Epithelial cell of esophagus (primary cell): ENCODE measurements at places on chromosomes 16 and 17.
A peak's percentile ranks its signal among the peaks of the same experiment; 100 is the strongest.

GRCh38 chr17:71423871-71424546 lies 696.8 kb upstream of the SOX9 start:
- peak; percentile 97 for DNase-seq

DNA sequence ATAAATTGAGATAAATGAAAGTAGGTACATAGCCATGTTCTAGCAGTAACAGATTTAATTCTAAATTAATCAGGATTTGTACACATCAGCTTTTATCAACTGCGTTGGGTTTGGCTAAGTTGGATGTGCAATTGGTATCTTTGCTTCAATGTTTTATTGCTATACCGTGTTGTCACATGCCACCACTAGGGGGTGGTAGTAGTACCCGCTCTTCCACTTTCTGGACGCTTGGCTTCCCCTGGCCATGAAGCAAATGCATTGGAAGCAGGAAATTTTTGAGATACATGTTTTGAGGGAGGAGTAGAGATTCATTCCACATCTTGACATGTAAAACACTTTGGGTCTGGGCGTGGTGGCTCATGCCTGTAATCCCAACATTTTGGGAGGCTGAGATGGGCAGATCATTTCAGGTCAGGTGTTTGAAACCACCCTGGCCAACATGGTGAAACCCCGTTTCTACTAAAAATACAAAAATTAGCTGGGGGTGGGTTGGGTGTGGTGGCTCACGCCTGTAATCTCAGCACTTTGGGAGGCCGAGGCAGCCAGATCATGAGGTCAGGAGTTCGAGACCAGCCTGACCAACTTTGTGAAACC lies 58.6 kb downstream of the EMP2 start:
- peak; percentile 75 for DNase-seq

DNA sequence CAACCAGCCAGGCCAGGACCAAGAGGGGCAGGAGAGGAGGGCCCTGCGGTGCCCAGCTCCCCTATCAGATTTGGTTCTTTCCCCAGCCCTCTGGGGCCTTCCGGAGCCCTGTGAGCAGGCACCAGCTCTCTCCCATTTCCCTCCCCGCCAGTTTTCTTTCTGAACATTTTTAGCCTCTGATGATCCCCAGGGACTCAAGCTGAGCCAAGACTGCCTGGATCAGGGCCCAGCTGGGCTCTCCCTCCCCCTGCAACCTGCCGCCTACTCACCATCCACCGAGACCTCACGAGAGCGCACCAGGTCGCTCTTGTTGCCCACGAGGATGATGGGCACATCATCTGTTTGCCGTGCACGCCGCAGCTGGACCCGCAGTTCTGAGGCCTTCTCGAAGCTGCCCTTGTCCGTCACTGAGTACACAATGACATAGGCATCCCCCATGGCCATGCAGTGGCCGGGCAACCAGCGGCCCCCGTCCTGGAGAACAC lies 2.0 kb downstream of the RRAD start:
- no peak for DNase-seq

DNA sequence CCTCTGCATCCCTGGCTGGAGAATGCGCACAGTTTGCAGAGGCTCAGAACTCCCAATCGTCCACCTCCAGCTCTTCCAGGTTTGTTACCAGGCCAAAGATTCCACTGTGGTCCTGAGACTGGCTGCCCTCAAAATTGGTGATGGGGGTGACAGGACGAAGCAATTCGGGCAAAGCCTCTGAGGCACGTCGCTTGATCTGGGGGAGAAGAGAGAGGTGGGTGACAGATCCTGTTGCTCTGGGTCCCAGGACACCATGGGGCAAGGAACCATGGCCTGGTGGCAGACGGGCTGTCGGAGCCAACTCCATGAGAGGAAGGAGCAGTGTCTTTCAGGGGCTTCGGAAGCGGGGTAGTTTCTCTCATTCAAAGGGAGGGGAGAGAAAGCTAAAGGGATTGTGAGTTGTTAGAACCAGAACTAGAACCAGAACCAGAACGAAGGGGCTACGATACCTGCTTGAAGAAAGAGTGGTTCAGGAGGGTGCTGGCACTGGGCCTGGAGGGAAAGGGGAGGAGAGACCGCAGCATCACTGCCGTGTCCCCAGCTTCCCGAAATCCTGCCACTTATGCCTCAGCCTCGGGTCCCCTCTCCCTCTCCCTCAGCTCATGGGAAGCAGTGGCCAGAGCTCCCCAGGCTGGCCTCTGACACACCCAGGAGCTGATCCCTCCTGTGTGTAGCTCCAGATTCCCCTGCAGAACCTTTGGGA lies 3.8 kb upstream of the LIMD2 start:
- DNase-seq, result no peak

DNA sequence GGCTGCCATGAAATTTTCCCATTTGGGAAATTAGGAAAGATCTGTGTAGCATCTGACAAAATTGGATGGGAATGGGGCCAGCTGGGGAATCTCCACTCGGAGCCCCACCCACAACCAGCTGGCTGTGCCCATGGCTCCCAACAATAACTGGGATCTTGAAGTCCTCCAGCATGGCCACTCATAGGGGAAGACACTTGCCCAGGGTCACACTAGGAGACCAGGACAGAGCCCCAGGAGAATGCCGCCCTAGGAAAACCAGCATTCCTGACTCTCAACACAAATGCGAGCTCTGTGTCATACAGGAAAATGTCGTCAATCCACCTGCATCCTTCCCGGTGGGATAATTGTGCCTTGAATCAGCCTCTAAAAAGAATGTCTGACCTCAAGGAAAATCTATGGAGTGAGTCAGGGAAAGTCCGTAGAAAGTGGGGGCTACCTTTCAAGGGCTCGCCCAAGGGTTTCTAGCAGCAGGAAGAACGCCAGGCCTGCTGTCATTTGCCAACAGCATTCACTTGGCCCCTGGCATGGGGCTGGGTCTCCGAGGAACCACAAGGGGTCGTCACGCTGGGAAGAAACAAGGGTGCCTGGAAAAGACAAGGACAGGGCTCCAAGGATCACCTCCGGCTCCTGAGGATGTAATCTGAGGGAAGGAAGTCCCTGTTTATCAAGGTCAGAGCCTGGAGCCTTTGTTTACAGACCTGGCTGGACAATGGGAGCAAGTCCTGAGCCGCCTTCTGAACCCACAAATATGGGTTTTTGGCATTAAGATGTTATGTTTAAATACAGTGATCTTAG lies 15.9 kb downstream of the CDH5 start:
- DNase-seq, result peak; percentile 95

DNA sequence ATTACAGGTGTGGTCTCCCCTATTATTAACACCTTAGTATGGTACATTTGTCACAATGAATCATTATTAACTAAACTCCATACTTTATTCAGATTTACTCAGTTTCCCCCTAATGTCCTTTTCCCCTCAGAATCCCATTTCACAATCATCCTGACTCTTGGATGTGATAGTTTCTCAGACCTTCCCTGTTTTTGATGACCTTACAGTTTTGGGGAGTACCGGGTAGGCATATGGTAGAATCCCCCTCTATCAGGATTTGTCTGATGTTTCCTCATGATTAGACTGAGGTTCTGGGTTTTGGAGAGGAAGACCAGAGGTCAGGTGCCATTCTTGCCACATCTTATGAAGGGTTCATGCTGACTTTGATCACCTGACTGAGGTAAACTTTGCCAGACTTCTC lies 6.0 kb upstream of the ASB16 start:
- no peak for DNase-seq

DNA sequence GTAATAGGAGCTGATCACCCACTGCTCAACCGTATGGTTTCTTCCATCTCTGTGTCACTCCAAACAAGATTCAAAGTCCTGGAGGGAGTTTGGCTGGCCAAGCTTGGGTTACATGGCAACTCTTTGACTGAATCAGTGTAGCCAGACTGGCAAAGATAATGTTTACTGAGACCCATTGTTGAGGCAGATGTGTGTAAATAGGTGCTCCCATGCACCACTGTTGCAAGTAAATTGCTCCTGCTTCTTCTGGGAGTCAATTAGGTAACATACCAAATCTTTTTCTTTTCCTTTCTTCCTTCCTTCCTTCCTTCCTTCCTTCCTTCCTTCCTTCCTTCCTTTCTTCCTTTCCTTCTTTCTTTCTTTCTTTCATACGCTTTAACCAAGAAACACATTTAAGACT lies 86.3 kb upstream of the DHX40 start:
- no peak for DNase-seq

DNA sequence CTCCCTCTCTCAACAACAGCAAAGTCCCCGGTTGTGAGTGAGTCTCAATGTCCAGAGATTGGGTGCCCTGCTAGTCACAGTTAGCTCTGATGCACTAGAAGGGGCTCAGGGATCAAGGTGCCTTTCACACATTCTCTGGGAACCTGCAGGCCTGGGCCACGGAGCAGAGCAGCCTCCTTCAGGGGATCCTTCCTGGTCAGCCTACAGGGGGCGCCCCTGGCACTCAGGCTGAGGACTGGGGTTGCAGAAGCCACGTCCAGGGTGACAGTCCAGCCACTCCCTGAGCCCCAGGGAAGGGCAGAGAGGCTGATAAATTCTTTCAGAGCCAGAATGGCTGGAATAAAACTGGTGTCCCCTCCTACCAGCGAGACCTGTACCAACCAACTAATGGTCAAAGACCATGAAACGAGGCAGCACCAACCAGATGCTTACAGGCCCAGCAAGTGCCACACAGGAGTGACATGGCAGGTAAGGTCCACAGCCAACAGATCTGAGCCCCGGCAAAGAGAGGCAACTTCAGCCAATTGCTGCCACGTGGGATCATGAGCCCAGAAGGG lies 43.5 kb downstream of the ST3GAL2 start:
- DNase-seq, result peak; percentile 51

DNA sequence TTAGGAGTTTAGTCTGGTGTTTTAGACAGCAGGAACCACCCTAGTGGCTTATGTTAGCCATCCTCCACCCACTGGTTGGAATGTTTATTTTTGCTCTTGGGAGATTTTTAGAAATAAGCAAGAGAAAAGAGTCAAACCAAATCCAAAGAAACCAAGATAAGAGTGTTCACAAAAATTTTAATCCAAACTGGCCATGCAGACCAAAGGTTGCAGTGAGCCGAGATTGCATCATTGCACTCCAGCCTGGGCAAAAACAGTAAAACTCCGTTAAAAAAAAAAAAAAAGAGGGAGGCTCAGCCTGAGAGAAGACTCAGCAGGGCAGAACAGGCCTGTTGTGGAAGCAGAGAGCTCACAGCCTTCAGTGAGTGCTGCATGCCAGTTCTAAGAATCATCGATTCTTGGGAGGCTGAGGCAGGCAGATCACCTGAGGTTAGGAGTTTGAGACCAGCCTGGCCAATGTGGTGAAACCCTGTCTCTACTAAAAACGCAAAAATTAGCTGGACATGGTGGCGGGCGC lies 12.2 kb upstream of the C16orf54 start:
- no peak for DNase-seq

DNA sequence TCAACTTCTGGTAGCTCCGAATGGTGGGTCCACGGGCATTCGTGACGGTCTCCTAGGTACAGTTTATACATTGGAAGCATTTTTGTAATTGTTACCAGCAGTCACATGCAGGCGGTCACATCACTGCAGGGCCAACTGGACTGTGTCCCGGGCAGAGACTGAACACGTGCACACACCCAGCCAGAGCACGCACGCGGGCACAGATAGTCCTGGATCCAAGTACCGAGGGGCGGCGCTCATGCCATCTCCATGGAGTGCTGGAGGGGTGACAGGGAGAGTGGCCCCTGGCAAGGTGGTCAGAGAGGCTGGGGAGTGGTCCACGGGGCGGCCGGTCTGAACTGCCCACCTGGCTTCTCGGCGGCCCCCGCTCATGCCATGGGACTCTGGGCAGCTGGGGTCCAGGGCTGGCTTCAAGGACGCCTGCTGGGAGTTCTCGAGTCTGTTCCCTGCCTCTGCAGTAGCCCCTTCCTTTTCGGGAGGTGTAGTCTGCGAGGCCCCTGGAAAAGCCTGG lies 34.2 kb downstream of the BAIAP2 start:
- DNase-seq, result no peak

- DNase-seq, result no peak
Measured at GRCh38 chr16:88539652-88540345, 30.4 kb upstream of the ZC3H18 start.

GRCh38 chr16:3681206-3681605 lies 26.7 kb downstream of the DNASE1 start:
- DNase-seq, result no peak

DNA sequence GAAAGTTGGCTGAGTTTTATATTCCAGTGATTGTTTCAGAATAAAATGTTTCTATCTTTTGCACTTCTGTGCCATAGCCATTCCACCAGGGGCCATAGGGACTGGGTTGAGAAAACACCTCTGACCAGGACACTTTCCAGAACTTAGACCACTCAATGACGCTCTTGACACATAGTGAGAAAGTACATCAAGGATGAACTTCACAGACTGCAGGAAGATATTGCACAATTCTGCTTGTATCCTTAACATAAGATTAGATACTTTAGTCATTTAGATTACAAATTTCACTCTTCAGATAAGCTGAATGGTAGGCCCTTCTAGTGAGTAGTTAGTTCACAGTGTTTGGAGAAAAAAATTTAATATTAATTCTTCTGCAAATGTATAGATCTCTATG lies 13.0 kb upstream of the MPHOSPH6 start:
- DNase-seq, result no peak

- no peak for DNase-seq
Measured at GRCh38 chr16:24728891-24729242, 584 bp upstream of the TNRC6A start.

DNA sequence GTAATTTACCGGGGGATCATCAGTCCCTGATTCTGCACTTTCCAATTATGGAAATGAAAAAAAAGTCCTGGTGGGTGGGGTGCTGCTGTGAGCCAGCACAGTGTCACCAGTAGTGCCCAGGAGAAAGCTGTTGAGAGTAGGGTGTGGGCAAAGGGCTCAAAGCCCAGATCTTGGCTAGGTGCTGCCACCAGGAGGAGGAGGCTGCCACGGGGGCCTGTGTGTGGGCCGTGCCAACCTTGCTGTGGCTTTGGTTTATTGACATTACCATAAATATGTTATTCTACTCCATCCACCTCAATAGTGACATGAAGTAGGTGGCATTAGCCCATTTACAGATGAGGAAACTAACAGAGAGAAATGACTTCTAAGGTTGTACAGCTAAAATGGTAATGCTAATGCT lies 6.7 kb upstream of the PRPSAP2 start:
- DNase-seq, result peak; percentile 20

DNA sequence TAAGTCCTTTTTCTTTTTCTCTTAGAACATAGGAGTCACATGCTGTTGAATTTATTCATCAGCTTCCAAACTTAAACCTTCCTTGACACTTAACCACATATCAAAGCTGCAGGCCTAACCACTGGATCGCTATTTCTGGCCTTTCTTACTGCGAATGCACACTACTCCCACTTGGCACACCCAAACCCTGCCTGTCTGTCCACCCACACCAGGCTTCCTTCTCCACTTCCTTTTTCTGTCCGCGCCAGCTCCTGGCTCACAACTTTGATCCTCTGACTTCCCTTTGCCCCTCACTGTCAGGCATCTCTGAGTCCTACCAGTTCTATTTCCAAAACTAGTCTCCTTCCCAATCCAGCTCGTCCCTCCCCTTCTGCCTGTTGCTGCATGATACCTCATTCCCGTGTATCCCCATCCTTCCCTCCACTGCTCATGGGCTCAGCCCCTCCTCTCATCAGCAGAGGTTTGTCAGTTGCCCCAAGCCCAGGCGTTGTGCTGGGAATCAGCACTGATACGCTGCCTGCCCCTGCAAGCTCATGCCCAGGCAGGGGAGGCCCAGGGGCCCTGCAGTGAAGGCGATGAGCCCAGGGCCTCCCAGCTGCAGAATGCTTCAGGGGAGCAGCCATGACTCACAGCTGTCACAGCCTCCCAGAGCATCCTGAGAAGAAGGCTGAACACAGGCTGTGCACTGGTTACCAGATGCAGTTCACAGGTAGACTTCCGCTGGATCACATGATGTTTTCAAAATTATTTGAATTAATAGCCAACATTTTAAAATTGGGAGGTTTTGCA lies 179.8 kb downstream of the KATNIP start:
- peak; percentile 40 for DNase-seq
